Stimulated activated effector memory CD8-positive, alpha-beta T cell treated with anti-CD3 and anti-CD28 coated beads, Interleukin-12 subunit alpha, Interleukin-12 subunit beta, amount 100 ng/mL, for 72 hours (primary cell): ENCODE measurements at places on chromosomes 3 and 15.

DNA sequence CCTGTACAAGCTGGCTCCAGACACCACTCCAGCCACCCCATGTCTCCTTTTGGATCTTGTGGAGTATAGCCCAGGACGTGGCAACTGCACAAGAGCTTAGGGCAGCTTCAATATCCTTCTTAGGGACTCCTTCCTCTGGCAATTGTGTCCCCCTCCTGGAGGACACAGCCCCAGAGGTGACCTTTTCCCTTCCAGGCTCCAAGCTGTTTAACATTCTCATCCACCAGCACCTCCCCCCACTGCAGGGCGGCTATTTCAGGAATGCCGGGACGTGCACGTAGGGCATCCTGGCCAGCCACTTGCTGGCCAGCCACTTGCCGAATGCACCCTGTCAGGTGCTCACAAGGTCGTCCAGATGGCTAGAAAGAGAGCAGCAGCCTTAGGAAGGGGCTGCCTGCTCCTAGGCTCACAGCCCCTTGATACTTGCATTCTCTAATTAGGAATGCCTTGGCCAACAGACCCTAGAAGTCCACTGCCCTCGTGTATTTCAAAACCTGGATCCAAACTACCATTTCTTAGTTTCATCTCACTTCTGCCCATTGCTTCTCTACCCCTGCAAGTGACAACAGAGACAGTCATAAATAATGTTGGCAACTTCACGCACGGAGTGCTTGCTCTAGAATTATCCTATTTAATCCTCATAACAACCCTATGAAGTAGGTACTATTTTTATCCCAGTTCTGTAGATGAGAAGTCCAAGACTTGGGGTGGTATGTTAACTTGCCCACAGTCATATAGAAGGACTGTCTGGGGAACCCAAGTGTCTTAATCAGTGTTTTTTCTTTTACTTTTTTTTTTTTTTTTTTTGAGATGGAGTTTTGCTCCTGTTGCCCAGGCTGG, 24.5 kb upstream of the IDH2 start:
- DNase-seq = no peak

DNA sequence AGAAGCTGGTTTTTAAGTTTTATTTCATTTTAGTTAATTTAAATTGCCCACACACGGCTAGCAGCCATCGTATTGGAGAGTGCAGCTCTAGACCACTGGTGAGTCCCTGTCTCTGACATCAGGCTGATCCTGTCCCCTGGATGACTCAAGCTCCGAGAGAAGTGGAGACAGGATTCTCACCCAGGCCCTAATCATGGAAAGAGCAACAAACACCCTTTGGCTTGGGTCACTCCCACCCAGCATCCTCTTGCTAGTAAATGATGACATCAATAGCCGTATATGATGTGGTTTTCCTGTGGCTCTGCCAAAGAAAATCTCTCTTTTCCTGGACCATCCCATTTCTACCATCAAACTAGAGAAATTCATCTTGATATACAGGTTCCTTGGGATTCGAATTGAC, 182.2 kb downstream of the NTRK3 start:
- no peak for DNase-seq

DNA sequence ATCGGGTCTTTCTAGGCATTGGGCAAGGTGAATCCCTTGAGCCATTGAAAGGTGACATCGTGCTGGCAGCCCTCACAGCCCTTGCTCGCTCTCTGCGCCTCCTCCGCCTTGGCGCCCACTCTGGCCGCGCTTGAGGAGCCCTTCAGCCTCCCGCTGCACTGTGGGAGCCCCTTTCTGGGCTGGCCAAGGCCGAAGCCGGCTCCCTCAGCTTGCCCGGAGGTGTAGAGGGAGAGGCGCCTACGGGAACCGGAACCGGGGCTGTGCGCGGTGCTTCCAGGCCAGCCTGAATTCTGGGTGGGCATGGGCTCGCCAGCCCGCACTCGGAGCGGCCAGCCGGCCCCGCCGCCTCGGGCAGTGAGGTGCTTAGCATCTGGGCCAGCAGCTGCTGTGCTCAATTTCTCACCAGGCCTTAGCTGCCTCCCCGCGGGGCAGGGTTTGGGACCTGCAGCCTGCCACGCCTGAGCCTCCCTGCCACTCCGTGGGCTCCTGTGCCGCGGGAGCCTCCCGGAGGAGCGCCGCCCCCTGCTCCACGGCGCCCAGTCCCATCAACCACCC, 35.4 kb upstream of the INO80 start:
- DNase-seq = no peak

GRCh38 chr15:92044203-92044909, 190.8 kb downstream of the SLCO3A1 start:
- no peak for DNase-seq

DNA sequence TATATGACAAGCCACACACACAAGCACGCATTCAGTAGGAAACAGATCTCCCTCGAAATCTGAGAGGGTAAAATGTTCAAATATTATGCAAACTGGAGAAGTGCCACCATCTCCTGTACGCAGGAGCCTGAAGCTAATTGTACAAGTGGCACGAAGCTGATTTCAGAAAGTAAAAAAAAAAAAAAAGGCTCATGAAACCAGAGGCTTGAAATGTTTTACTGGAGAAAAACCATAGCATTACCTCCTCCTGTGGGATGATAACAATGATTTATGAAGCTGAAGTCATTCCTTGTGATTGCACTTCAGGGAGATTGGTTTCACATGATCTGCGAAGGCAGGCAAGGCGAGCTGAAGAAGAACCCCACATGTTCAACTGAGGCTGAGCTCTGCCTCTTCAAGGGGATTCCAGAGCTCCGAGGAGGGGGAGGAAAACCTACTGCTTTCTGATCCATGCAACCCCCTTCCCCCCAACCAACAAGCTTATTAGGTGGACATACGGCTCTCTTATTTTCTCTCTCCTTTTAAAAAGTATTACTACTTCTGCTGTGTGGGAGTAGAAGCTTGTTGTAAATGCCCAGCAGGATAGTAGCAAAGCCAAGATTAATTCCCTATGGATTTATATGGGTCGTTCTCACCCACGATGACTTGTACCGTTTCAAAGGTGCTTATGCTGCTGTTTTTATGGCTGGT, 101.1 kb downstream of the GREM1 start:
- DNase-seq = no peak
